CMK (cell line): ENCODE measurements at places on chromosomes 7 and 10.

DNA sequence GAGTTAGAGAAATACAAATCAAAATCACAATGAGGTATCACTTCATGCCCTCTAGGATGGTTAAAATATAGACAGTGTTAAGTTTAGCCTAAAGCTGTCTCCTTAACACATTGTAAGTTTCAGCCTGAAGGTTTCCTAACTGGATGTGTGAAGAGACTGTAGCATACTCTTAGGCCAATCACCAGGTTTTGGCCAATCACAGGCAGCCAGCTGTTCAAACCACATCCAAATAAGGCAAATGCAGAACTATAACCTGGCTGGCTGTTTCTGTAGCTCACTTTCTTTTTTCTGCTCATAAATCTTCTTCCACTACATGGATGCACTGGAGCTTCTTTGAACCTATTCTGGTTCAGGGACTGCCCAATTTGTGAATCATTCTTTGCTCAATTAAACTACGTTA, 19.7 kb downstream of the ESYT2 start:
- no peak for DNase-seq

GRCh38 chr10:98855403-98856189, 380.1 kb downstream of the HPSE2 start:
- DNase-seq: no peak

GRCh38 chr10:79063071-79063491, 5.7 kb upstream of the ZMIZ1 start:
- peak; percentile 55 for DNase-seq

DNA sequence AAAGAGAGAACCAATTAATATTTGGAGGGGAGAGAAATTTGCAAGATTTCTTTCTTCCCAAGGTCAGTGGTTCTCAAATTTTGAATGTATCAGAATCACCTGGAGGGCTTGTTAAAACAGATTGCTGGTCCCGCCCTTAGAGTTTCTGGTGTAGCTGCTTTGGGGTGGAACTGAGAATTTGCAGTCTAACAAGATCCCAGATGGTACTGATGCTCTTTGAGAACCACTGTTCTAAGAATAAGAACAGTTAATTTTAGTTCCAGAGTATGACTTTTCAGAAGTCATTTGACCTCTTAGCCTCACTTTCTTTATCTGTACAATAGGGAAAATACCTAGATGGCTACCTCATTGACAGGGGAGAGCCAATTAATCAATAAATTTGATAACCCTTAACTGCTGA, 161.6 kb downstream of the PRKG1 start:
- no peak for DNase-seq

DNA sequence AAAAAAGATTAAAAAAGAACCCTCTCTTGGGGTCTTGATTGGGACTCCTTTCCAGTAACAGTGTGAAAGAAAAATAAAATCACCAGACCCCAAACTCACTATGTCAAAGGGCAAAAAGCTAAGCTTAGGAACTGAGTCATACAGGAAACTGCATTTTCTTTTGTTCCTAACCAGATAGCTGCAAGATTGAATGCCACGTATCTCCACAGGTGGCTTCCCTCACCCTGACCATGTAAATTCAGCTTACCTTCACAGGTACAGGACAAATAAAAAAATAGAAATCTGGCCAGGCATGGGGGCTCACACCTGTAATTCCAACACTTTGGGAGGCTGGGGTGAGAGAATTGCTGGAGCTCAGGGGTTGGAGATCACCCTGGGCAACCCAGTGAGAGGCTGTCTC, 32.5 kb upstream of the EIF4H start:
- DNase-seq: no peak

DNA sequence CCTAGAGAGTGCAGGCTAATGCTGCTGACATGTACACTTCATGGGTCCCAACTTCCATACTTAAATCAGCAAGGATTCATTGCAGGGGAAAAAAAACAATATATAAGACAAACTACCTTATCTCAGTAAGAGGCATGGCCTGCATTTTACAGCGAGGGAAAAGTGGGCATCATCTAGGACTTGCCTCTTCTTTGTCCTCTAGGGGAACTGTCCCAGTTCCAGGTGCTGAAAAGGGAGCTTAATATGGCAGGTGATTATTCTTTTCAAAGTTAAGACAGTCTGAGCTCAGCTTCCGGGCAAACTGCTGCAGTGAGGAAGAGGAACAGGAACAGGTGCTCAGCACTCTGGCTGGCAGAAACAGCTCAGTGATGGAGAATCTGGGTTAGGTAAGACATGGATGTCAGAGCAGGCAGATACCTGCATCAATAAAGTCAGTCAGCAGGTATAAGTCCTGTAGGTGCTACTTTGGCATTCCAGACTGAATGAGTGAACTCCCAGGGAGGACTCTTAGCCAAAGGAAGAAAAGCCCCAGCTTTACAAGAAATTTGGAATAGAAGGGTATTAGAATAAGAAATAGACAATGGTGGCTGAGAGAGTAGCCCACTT, 147.2 kb downstream of the TMEM178B start:
- no peak for DNase-seq

DNA sequence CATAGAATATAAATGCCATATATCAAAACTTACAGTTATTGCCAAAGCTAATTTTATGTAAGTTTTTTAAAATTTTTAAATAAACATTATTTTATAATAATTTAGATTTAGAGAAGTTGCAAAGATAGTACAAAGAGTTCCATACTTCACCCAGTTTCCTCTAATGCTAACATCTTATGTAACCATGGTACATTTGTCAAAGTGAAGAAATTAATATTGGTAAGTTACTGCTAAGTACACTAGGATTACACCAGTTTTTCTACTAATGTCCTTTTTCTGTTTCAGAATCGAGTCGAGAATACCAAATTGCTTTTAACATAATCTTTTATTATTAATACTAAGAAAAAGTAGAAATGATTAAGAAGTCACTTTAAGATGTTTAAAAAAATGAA, 29.2 kb downstream of the CSGALNACT2 start:
- no peak for DNase-seq
